Activated CD4-positive, alpha-beta T cell treated with anti-CD3 and anti-CD28 coated beads for 36 hours (primary cell): ENCODE measurements at places on chromosomes 2 and 18. TPM values are rescaled to one million over a fixed set of nuclear protein-coding genes. Genes with fewer than 3 reads are reported as not detected.

The IL37 gene
- not detected for total RNA-seq

The PSTPIP2 gene
- 11.5 TPM for total RNA-seq

The CCDC85A gene
- total RNA-seq, result not detected

The SEPTIN10 gene
- 5.8 TPM for total RNA-seq

The SCYGR7 gene
- total RNA-seq, result not detected

The AQP4 gene
- not detected for total RNA-seq

The ANO7 gene
- 2.4 TPM for total RNA-seq

The SERPINB11 gene
- total RNA-seq, result not detected

The GCG gene
- total RNA-seq, result not detected

The CDCA7 gene
- 88.2 TPM for total RNA-seq

The GRHL1 gene
- total RNA-seq, result 0.53 TPM

The SOX11 gene
- total RNA-seq, result not detected

The SERPINB2 gene
- total RNA-seq, result not detected

The C2orf80 gene
- not detected for total RNA-seq

The TUBB8B gene
- total RNA-seq, result not detected

The HEATR5B gene
- 15.2 TPM for total RNA-seq
